Karpas-422 (cell line): ENCODE measurements at places on chromosomes 13 and 19. TPM values are rescaled to one million over a fixed set of nuclear protein-coding genes. Genes with fewer than 3 reads are reported as not detected.

- no peaks in the 10 kb centered on the region for H3K36me3 ChIP-seq
- no peak overlapping the region for H3K4me3 ChIP-seq
- H3K4me1 ChIP-seq, result no peaks in the 10 kb centered on the region
- H3K27me3 ChIP-seq, result no peaks in the 10 kb centered on the region
These were observed 224.8 kb downstream of the LMO7 start for GRCh38 chr13:75860935-75861334.

DNA sequence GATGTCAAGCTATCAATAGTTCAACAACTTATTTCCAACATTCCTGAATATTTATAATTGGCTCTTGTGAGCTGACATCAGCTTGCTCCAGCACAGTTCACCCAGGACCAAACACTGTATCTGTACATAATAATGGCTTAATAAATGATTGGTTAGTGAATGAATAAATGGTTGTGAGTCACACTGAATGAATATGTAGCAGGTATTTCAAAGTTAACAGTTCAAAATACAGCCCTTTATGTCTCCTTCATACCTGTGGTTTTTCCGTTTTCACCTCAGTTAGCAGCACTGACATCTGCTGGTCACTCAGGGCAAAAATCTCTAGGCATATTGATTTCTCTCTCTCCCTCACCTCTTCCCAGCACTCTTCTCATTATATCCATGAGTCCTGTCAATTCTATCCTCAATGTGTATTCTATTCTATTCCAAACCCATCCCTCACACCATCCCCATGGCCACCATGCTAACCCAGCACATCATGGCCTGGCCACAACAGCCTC lies 76.3 kb downstream of the PEG3 start:
- H3K27me3 ChIP-seq, result no peaks in the 10 kb centered on the region; the same call in 1 of the 2 replicates
- H3K36me3 ChIP-seq, result no peaks in the 10 kb centered on the region
- DNase-seq, result peak; percentile 54
- no peaks in the 10 kb centered on the region for H3K4me1 ChIP-seq
- H3K4me3 ChIP-seq, result no peak overlapping the region

GRCh38 chr13:74641586-74641985 lies 507.4 kb upstream of the KLF12 start:
- peaks cover 2% of the 10 kb centered on the region; the same call in 1 of the 2 replicates for H3K4me1 ChIP-seq
- H3K36me3 ChIP-seq, result no peaks in the 10 kb centered on the region
- H3K4me3 ChIP-seq, result no peak overlapping the region
- DNase-seq, result no peak

NLRP4 gene
- total RNA-seq, result 28.2 and 30.2 TPM in 2 replicates

DNA sequence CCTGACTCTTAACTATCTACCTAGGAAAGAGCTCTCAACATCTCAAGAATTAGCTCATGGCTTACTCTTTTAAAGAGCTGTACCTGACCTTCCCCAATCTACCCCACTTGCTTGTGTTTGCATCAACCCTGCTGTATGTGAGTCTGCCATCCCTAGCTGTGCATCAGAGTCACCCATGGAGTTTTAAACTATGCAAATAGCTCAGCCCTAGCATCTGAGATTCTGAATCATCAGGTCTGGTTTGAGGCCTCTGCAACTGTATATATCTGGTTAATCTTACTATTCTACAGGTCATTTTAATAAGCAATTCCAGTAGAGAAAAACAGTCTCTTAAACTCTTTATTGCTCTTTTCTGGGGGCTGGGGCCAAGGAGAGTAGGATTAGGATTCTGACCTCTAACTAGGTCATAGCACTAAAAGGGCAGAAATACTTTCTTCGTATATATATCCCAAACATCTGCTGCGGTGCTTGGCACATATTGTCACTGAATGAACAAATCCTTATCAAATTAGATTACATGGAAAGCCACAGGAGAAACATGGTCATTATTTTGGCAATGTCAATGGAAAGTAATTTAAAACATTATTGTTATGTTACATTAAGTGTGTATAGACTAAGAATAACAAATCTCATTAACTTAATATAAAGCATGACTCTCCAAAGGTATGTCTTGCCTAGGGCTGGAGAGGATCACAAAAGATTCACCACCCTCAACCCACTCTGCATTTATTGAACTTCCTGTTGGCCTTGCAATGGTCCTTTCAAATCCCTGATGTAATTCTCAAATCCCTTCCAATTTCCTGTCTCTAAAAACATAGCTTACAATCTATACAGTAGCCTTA lies 232.2 kb downstream of the DACH1 start:
- no peak overlapping the region for H3K27ac ChIP-seq
- H3K36me3 ChIP-seq, result no peaks in the 10 kb centered on the region
- H3K27me3 ChIP-seq, result no peaks in the 10 kb centered on the region
- no peaks in the 10 kb centered on the region for H3K4me1 ChIP-seq
- H3K4me3 ChIP-seq, result no peak overlapping the region
- DNase-seq, result no peak

DNA sequence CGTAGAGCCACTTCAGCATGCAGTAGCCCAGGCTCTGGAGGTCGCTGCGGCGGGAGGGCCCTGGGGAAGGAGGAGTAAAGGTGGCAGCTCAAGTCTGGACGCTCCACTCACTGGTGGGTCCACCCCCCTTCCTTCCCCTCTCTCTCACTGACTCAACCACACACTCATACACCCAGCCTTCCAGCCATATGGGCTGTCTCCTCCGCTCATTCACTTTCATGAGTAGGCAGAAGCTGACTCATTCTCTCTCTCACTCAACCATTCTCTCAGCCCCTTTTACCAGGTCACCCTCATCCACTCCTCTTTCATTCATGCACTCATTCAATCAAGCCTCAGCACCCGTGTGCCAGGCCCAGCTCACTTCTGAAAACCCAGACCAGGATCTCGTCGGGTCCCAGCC lies 27.5 kb upstream of the SIGLEC11 start:
- DNase-seq, result no peak
- no peak overlapping the region for H3K4me3 ChIP-seq

ONECUT3 gene
- total RNA-seq, result not detected in 2 replicates

CYP2F1 gene
- not detected in 2 replicates for total RNA-seq

GRCh38 chr19:54133312-54133956 lies 4.1 kb upstream of the CNOT3 start:
- no peak overlapping the region for H3K4me3 ChIP-seq
- H3K4me1 ChIP-seq, result peaks cover 14% of the 10 kb centered on the region
- H3K27me3 ChIP-seq, result no peaks in the 10 kb centered on the region
- H3K36me3 ChIP-seq, result peaks cover 12% of the 10 kb centered on the region
- DNase-seq, result peak; percentile 74
- H3K27ac ChIP-seq, result no peak overlapping the region

- no peak overlapping the region for H3K4me3 ChIP-seq
- H3K27me3 ChIP-seq, result no peaks in the 10 kb centered on the region
- no peak overlapping the region for H3K27ac ChIP-seq
- peak; percentile 93 for DNase-seq
These were observed 4.9 kb upstream of the SMIM17 start for GRCh38 chr19:56637976-56638555.

FPR3 gene
- total RNA-seq, result not detected in 2 replicates

GRCh38 chr13:103140001-103140671 lies 73.9 kb upstream of the SLC10A2 start:
- peak; percentile 84 for DNase-seq
- H3K27ac ChIP-seq, result no peak overlapping the region
